ENCODE measurements at places on chromosomes 1 and 21.

- DNase-seq = no peak
These were observed 36.7 kb upstream of the DMBX1 start for GRCh38 chr1:46452931-46453325.

DNA sequence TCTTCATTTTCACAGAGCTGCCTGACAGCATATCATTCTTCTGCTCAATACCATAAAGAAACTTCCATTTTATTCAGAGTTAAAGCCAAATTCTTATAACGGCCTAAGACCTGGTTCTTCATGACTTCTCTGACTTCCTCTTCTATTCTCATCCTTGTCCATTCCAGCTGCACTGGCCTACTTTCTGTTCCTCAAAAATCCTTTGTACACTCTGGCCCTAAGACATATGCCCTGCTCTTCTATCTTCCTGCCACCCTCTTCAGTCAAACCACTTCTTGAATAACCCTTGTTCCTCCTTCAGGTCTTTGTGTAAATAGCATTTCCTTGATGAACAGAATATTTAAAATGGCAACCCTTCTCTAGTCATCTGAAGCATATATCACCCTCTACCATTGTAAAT, 1338.7 kb upstream of the ADGRL2 start:
- DNase-seq = no peak

GRCh38 chr1:211632117-211632807, 43.2 kb downstream of the NEK2 start:
- DNase-seq = no peak

- DNase-seq = no peak
These were observed 11.2 kb downstream of the TAF5L start for GRCh38 chr1:229614701-229615100.

DNA sequence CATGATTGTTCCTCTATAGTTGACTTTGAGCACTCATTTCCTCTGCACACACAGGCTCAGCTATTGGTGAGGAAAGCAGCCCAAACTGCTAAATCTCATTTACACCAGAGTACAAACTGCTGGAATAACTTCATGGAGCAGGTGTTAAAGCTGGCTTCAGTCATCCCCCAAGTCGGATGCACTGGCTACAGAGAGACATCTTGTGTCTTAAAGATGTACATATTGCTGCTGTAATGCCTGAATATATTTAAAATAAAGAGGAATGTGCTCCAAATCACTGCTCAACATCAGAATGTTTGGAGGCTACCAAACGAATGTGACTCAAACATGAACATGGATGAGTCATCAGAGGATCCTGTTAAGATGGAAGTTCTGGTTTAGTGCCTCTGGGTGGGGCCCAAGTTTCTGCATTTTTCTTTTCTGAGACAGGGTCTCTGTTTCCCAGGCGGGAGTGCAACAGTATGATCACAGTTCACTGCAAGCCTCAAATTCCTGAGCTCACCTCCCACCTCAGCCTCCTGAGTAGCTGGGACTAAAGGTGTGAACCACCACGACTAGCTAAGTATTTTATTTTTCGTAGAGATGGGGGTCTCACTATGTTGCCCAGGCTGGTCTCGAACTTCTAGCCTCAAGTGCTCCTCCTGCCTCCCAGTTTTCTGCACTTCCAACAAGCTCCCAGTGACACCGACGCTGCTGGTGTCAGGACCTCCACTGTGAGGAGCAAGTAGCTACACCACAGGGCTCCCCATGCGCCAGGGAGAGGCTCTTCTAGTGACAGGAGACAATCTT, 79.0 kb upstream of the KRTAP19-8 start:
- DNase-seq = no peak

DNA sequence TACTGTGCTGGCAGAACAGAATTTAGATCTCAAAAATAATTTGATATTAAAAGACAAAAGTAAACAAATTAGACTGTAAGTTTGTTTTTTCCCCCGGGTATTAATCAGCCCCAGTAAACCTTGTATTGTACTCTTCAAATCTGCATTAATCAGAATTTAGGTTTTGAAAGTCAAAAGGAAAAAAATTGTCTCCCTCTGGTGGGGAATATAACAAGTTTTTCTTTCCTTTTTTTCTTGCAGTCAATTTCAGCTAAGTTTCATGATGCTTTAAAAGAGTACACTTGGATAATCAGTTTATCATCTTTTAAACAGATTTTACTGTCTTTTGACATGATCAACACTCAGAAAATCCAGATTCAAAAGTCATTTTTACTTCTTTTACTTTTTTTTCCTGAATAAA, 134.5 kb upstream of the PKN2 start:
- no peak for DNase-seq

- DNase-seq = no peak
These were observed 3.0 kb upstream of the SUMO3 start for GRCh38 chr21:44820851-44821250.

DNA sequence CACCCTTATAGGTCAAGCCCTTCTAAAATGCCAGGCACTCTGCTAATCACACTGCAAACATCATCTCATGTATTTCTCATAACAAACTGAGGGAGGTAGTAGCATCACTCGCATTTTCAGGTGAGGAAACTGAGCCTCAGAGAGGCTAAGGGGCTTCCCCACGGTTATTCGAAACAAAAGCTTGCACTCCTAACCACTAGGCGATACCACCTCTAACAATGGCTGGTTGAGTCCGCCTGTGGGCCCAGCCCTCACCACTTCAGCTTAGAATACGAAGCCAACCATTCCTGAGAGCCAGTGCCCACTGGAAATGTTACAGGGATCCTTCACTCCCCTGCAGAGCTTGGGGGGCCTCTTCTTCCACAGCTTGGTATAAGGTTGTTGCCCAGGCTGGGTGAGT, 65.3 kb upstream of the TENT5C start:
- no peak for DNase-seq

DNA sequence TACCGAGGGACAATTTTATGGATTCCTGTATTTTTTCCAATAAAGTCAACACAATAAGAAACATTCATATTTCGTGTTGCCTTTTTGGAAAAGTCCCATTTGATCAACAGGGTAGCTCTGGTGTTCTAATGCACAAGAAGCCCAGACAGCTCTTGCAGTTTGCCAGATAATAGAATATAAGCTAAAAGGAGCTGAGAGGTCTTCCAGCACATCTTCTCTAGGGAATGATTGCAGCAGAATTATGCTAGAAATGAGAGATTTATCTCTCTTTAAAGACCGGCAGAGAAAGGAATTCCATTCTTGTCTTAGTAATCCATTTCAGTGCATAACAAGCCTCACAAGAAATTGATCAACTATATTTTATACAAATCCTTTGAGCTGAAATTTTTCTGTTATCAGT, 25.0 kb upstream of the DDX59 start:
- DNase-seq = no peak

DNA sequence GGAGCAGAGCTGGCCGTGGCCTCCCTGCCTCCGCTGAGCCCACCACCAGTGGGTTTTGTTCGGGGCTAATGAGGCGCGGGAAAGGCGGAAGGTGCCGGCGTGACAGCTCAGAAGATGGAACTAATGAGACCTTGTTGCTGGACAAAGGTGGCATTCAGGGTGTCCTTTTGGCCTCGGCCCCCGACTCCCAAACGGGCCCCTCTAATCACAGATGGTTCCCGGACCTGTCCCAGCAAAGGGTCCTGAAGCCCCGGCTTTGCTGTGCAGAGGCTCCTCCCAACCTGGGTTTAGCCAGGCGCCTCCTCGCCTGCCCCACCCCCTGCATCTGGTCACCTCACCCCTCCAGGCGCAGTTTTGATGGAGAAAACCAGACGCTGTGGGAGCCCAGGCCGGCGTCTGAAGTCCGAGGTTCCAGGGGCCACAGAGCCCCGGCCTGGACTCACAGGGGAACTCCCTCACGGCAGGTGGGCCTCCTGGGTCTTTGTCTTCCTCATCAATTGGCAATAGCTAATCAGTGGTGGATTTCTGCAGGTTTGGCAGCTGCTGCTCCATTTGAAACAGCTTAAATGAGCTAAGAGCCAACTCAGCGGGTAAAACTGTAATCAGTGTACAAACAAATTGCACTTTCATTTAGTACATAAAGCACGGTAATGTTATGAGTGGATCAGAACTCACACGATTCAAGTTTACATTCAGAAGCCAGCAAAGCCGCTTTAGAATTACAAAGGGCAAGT, 44.3 kb upstream of the ADARB1 start:
- DNase-seq = no peak

GRCh38 chr1:221381910-221382623, 359.8 kb downstream of the DUSP10 start:
- no peak for DNase-seq

GRCh38 chr1:66533804-66534740, at the start of gene SGIP1:
TSS of gene SGIP1 (plus strand) at chr1:66534153. CDS start at chr1:66534359, 206 bp downstream.
- DNase-seq = no peak

GRCh38 chr1:4784761-4785160, 130.4 kb downstream of the AJAP1 start:
- no peak for DNase-seq

DNA sequence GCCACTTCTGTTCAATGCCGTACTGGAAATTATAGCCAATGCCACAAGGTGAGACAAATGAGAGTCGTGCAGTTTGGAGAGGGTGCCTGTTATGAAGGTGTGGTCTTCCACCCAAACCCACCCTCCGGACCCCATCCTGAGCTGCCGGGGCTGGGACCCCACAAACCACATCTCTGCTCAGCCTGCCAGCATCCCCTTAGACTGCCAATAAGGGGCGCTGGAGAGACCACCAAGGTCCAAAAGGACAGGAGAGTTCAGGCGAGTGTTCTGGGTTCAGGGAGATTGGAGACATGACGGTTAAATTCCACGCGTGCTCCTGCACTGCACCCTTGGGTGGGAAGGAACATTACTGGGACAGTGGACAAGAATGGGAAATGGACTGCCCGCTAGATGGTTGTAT, 48.7 kb upstream of the COL18A1 start:
- no peak for DNase-seq

DNA sequence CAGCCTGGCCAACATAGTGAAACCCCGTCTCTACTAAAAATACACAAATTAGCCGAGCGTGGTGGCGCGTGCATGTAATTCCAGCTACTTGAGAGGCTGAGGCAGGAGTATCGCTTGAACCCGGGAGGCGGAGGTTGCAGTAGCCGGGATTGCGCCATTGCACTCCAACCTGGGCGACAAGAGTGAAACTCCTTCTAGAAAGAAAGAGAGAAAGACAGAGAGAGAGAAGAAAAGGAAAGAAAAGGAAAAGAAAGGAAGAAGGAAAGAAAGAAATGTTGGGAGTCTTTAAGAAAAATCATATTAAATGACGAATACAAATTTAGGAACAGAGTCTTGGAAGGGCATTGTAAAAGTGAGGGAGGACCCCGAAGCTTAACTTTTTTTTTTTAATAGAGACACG, 1.8 kb upstream of the HNRNPR start:
- DNase-seq = no peak

GRCh38 chr1:63350320-63350719, 17.1 kb upstream of the ALG6 start:
- no peak for DNase-seq

- DNase-seq = no peak
These were observed 31.4 kb downstream of the TMEM53 start for GRCh38 chr1:44642925-44643324.

- DNase-seq = no peak
These were observed 74.3 kb upstream of the PAX7 start for GRCh38 chr1:18556364-18556763.

- no peak for DNase-seq
These were observed 188.2 kb downstream of the GRIK1 start for GRCh38 chr21:29751473-29752185.

- no peak for DNase-seq
These were observed 67.1 kb downstream of the ADARB1 start for GRCh38 chr21:45141507-45141906.

GRCh38 chr1:202245391-202245790, 51.8 kb downstream of the LGR6 start:
- DNase-seq = no peak

DNA sequence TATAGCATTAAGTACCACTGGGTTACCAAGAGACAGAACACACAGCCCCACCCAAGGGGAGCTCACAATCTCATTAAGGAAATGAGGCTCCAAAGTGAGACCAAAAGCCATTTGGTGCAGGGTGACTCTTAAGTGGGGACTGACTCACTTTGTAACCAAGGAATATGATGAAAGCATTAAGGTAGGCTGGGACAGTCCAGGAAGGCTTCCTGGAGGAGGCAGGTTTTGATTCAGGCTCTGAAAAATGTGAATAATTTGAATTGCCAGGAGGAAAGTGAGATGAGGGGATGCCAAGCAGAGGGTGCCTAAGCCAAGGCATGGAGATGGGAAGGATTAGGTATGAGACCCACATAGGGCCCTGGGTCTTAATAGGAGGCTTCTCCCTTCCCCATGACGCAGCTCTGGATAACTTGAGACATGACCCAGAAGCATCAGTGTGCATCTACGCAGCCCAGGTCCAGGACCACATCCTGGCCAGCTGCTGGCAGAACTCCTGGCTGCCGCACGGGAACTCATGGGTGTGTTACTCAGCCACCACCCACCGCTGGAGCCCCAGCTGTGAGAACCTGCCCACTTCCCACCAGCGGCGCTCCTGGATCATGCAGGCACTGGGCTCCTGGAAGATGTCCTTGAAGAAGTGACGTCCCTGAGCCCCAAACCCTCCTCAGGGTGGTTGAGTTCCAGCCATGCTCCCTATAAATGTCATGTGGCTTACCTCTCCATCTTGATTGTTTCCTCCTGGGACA, 5.9 kb upstream of the TTC4 start:
- DNase-seq = no peak

DNA sequence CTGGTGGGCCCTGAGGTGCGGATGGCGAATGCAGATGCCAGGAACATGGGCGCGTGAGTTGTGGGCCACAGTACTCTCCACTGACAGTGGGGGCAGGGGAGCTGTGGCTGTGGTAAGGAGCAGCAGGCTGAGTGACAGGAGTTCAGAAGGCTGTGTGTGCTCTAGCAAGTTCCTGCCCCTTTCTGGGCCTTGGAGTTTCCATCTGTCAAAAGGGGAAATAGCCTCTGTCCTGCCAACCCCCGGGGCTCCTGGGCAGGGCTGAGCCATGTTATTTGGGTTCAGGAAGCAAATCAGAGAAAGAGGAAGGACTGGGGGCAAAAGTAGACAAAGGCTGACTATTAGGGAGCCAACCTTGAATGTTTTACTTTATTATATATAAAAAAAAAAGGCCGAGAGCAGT, 19.5 kb upstream of the MFN2 start:
- no peak for DNase-seq

DNA sequence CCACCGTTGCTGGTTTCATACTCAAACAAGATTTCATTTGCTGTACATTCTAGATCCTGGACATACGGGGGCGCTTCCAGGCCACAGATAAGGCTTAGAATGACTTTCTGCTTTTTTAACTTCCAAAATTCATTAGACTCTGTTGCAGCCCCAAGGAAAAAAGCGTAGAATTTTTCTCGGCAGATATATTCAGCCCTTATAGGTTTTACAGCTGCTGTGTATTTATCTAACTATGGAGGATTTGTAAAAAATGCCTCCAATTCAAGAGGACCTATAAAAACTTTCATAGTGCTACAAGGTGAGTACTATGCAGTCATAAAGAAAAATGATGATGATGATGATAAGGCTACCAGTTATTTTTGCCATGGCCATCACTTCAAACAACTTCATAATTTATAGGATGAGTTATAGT, 51.6 kb downstream of the SLC30A10 start:
- DNase-seq = no peak

DNA sequence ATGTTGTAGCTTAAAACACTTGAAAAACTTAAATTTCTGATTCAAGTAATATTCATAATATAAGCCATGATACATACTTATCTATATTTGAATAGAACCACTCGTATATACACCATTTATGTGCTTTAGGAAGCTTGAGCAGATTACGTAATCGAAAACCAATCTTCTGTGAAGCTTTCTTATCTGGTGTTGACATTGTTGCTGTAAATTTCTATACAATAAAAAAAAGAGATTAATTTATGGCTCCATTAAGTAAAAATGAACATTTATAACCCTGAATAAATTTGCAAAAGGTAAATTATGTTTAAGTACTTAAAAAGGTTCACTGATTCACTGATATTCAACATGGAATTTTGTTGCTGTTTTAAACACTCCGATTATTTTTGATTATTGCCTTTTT, 21.4 kb downstream of the LIN9 start:
- DNase-seq = no peak
